Renal pelvis (tissue), 12 donors: ENCODE measurements at places on chromosomes 1 and 21.

DNA sequence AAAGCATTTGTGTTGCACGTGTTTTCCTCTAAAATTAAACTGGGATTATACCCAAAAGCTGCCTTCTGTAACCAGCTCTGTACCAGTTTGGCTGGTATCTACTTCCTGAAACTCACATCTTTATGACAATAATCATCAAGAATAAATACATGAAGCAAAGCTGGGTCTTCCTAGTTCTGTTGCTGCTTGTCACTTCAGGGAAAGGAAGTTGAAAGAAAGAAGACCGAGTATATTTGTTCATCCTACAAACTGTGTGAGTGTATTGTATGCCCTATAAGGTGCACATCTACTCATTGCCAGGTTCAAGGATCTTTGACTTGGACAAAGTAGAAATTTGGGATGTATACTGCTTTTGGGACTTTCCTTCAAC lies 29.1 kb upstream of the IFNGR2 start:
- no peak for DNase-seq

DNA sequence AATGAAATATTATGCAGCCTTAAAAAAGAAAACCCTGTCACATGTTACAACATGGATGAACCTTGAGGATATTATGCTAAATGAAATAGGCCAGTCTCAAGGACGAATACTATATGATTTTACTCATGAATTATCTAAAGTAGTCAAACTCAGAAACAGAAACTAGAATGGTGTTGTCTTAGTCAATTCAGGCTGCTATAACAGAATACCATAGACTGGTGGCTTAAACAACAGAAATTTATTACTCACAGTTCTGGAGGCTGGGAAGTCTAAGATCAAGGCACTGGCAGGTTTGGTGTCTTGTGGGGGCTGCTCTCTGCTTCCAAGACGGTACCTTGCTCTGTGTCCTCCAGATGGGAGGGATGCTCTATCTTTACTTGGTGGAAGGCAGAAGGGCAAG lies 113.8 kb upstream of the DNAH14 start:
- DNase-seq = no peak

- no peak for DNase-seq
Observed at GRCh38 chr1:74579425-74579824, 67.0 kb upstream of the LRRC53 start.

DNA sequence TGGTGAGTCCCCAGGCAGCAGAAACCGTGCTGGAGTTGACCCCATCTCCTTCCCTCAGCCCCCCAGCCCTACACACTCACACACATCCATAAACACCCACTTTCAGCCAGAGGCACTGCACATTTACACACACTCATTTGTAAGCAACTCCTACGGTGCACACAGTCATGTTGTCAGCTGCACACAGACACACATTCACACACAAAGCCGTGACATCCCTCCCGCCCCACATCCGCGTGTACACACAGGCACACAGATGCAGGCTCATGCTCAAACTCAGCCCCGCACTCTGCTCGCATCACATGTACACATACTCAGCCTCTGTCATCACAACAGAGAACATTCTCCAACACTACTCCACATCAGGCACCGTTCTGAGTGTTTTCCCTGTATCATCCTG lies 47.6 kb downstream of the LACTBL1 start:
- DNase-seq = no peak

DNA sequence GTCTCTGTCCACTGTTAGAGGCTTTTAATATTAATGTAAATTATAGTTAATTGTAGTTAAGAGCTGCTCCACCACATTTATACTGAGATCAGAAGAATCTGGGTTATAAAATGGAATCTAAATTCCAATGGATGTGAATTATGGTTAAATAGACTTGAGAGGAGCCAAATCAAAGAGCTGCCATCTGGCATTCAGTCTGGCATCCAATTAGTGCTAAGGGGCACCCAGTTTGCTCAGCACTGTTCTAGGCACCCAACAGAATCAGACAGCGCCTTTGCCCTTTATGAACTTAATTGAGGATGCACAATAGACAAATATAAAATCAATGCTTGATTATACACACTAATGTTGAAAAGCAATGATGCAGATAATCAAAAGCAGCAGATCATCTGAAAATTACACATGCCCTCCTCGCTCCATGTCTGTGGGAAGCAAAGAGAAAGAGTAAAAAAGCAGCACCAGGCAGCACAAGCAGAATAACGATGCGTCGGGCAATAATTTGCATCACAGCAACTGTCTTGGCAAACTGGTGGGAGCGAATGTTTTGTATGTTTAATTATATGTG lies 310.1 kb downstream of the BRINP2 start:
- no peak for DNase-seq

GRCh38 chr1:25695771-25696311 lies 79.2 kb downstream of the MAN1C1 start:
- no peak for DNase-seq

DNA sequence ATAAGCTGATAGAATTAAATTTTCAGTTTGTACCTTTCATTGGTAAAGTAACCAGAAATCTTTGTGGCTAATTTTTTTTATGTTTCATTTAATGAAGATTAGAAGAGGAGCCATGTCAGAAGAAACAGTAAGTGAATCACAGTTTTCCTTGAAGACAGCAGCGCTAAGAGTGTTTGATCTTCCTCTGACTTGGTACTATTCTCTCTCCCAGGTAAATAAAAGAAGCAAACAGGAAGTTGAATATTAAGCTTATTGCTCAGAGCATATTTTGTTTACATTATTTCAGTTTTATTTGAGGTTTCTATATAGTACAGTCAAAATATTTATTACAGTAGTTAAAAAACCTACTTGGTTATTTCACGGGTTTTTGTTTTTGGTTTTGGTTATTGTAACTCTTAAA lies 3.7 kb downstream of the MIGA1 start:
- no peak for DNase-seq
